ENCODE measurements at places on chromosomes 11 and 22. TPM values are rescaled to one million over a fixed set of nuclear protein-coding genes. Genes with fewer than 3 reads are reported as not detected.

The SOX6 gene
- total RNA-seq: 36.1 TPM

The UBQLN3 gene
- 0.26 TPM for total RNA-seq

The CST6 gene
- total RNA-seq: 1.0 TPM

The PHF21B gene
- total RNA-seq: 0.63 TPM
